Peyer's patch (tissue), 4 donors: ENCODE measurements at places on chromosomes 4 and X.
A peak's percentile ranks its signal among the peaks of the same experiment; 100 is the strongest.

- no peak for DNase-seq
These were observed 221.5 kb downstream of the PCDH18 start for GRCh38 chr4:137310593-137311490.

GRCh38 chr4:186826846-186827533 lies 103.3 kb upstream of the FAT1 start:
- DNase-seq, result no peak

DNA sequence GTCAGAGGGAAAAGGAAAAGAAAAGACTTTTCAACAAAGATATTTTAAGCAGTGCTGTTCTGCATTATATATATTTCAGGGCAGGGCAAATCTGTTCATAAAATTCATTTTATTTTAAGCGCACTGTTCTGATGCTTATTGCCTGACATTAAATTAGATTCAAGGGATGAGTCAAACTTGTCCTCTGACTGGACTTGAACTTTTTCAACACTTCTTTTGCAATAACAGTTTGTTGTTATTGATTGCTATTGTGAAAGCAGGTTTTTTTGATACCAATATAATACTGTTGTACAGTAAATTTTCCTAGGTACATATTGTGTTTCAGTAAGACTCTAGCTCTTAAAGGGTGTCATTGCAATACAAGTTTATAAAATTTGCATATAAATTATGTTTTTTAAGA lies 481.3 kb downstream of the NAF1 start:
- DNase-seq, result no peak

DNA sequence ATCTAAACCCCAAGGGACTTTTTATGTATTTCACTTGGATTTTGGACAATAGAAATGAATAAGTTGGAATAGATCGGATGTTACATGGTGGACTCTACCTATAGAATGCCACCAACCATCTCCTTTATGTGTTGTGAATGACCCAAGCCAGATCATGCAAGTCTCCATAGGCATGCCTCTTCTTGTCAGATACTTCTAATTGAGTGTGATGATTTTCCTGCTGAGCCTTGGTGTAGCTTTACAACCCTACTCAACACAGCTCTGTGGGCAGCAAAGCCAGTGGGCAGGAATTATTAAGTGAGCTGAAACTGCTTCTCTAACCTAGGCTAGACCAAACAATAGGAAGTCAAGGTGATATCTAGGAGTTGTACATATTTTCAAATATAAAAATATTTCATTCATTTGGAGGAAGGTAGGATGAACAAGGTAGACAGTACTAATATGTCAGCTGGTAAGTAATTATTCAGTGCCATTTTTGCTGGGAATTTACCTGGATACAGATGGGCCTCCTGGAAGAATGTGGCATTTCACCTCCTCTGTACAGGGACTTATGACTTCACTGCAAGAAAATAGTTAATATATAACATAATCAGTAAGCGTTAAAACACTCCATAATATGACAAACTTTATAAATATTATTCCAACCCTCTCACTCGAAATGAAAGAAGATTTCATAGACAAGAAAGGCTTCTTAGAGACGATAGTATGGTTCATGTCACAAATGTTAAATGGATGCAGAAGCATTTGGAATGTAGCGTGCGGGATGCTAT lies 298.0 kb upstream of the FAT1 start:
- DNase-seq, result no peak

GRCh38 chrX:15384304-15384703 lies at the start of gene VEGFD:
Gene VEGFD, minus strand, starts transcription at chrX:15384413. Its CDS starts 467 bp downstream, at chrX:15383946.
- DNase-seq, result no peak

GRCh38 chr4:176504118-176504517 lies 184.4 kb downstream of the SPCS3 start:
- DNase-seq, result no peak

GRCh38 chr4:32032136-32032672 lies 1312.0 kb downstream of the PCDH7 start:
- DNase-seq, result no peak

GRCh38 chrX:50103176-50103575 lies 97.6 kb downstream of the AKAP4 start:
- no peak for DNase-seq

DNA sequence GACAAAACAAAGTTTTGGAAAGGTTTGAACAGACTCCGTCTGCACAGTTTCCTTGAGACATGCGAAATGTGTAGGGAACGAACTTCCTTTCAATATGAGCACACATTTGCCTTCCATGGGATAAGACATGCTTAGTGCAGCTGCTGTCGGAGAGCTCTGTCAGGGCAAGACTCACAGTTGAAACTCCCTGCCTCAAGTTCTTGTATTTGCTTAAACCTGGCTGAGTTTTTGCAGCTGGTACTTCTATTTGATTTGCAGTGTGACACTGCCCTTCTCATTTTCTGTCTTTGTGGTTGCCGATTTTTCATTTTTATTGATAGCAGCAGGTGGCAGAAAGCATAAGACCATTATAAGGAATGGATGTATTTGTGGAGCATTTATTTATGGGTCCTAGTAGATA lies 18.2 kb upstream of the RHOH start:
- DNase-seq, result no peak

DNA sequence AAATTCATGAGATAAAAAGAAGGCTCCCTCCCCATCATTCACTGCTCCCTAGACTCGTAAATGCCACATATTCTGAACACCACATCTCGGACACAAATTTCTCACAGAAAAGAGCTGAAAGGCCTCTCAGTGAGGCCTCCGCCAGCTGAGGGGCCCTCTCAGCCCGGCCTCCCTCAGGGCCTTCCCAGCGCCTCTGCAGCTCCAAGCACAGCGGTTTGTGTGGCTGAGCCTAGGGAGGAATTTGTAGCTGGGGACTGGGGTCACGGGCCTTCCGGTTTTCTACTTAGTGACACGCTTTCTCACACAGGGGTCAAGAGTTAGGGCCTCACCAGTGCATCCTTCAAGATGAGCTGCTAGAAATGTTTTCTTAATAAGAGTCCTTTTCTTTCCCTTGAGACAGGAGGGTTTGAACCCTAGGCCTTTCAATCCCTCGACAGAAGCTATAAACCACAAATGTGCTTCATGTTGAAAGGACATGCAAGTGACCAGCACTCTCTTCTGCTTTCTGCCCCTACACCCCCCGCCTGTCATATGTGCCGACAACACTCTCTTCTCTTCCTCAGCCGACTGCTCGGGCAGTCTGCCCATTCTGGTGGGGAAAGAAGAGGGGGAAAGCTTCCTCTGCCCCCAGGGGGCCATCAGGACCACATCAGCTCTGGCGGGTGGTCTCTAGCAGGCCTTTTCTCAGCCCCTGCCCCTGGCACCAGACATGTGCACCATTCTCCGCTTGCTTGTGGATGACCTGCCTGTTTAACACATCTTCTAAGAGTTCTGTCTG lies 104.9 kb downstream of the CHIC2 start:
- DNase-seq, result no peak

DNA sequence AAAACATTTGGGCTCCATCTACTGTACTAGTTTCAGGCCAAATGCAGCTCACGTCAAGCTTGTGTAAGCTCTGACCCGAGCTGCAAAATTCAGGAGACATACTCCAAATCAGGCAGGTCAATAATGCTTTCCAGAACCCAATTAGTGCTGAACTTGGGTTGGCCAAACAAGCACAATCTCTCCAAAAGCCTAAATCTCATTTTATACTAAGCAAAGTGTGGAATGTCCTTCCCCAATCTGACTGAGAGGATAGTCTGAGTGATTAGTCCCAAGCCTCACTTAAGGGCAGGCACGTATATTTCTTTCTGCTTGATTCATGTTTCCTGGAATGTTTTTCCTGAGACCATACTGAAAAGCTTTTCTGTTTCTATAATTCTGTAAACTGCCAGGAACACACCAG lies 79.9 kb downstream of the NKX6-1 start:
- DNase-seq, result no peak

- no peak for DNase-seq
These were observed 32.5 kb downstream of the FTHL17 start for GRCh38 chrX:31039327-31039711.

- DNase-seq, result no peak
These were observed 533 bp upstream of the SYAP1 start for GRCh38 chrX:16718824-16719333.

GRCh38 chrX:42673301-42673810 lies 104.6 kb downstream of the PPP1R2C start:
- no peak for DNase-seq

GRCh38 chrX:98412058-98412457 lies 1528.3 kb downstream of the RPA4 start:
- DNase-seq, result no peak

- DNase-seq, result peak; percentile 94
These were observed 3.1 kb upstream of the GRPEL1 start for GRCh38 chr4:7070729-7071511.

GRCh38 chr4:176359590-176359989 lies 39.8 kb downstream of the SPCS3 start:
- no peak for DNase-seq

DNA sequence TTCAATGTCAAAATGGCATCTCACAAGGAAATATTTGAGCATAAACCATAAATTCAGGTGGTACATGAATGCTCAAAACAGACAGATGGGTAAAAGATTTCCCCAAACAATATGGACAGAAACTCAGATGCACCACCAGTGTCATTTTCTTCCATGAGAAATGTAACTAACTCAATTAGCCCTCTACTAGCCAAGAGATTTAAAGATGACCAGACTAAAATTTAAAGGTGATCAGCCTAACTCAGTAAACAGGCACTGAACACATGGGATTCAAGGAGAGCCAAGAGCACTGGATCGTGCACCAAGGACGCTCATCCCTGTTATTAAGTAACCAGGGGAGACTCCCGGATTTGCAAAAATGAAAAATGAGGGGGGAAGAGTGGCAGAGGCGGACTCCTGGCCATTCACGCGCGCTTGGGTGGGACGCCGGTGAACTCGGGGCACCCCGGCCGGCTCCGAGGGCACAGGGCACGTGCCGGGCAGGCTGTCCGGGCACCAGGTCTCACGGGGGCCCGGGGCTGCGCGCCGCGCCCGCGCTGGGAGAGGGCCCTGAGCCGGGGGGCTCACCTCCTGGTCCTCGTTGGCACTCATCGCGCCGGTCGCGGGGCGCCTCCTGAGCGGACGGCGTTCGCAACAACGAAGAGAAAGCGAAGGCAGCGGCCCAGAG lies 490 bp downstream of the RWDD4 start:
- DNase-seq, result no peak

GRCh38 chr4:38499101-38499500 lies 164.9 kb upstream of the KLF3 start:
- DNase-seq, result no peak

DNA sequence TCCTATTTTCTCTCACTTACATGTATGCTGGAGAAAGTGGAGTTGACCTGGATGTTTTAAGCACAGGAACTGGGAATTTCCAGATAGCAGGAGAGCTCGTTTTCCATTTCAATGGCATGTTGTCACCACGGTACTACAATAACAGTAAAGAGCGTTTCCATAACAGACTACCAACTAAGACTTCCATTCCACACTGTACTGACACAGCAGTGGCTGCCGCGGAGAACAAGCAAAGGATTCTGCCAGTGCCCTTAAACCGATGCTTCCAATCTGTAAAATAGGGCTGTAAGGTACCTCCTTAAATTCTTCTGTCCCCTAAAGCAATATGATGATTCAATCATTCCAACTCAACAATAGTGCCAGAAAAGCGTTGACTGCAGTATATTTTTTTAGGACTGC lies 143.9 kb downstream of the KLHL13 start:
- DNase-seq, result no peak

DNA sequence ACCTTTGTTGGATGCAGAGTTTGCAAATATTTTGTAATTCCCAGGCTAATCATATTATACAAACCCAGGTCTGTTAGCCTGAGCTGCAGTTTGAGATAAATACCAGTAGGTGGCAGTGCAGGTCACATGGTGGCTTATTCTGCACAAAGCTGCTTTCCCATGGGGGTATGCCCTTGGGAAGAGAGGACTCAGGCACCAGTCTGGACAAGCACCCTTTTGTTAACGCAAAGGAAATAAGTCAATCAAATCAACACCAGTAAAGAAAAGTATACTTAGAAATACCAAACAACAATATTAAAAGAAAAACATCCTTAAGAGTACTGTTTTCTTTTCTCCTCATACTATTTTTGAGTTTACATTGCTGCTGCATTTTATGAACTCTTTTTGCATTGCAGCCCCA lies 389.0 kb upstream of the ZFP42 start:
- no peak for DNase-seq

GRCh38 chr4:165994701-165995100 lies 121.7 kb downstream of the TLL1 start:
- DNase-seq, result no peak

- DNase-seq, result no peak
These were observed 23.9 kb downstream of the PRDM8 start for GRCh38 chr4:80221161-80221560.

- no peak for DNase-seq
These were observed 63.9 kb upstream of the PTPN13 start for GRCh38 chr4:86530183-86530582.

GRCh38 chr4:39706741-39707511 lies 9.0 kb downstream of the UBE2K start:
- DNase-seq, result no peak

- DNase-seq, result no peak
These were observed 432.9 kb downstream of the GRXCR1 start for GRCh38 chr4:43325220-43325967.

- no peak for DNase-seq
These were observed 5.6 kb downstream of the OTC start for GRCh38 chrX:38357747-38358673.

- DNase-seq, result no peak
These were observed 72.7 kb upstream of the BOD1L1 start for GRCh38 chr4:13700021-13700857.

DNA sequence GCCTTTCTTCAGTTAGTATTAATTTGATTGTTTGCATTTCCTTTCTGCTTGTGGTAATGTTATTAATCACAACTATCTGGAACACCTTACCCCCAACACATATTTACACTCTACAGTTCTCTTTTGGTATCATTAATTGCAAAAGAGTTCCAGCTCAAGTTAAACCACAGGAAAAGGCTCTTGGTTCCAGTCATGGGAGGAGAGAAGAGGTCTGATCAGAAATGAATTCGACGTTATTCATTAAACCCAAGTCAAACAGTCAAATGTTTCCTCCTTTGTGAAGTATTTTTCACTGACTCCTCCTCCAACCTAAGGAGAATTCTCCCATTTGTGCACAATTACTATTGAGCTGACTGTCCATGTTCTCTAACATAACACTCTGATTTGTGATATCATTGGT lies 91.4 kb downstream of the SLC39A8 start:
- DNase-seq, result no peak
